Stimulated activated CD8-positive, alpha-beta memory T cell treated with anti-CD3 and anti-CD28 coated beads, Interleukin-12 subunit alpha, Interleukin-12 subunit beta, amount 100 ng/mL, for 1 hour (primary cell): ENCODE measurements at places on chromosomes 3 and 15.
A peak's percentile ranks its signal among the peaks of the same experiment; 100 is the strongest.

DNA sequence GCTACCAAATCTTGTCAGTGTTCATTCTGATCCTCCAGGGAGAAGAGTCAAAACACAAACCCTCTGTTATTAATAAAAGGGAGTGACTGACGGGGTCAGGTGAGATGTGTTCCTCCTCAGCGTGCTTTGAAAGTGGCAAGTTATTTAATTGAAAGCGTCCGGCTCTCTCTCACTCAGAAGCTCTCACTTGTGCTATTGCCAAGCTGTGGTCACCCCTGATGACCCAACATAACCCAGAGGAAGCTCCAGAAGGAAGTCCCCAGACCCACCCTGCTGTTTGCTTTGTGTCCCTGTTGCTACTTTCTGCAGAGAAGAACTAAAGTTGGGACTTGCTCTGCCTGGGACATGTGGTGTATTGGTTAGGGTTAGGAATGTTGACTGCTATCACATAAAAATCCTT lies 235.6 kb downstream of the EDEM1 start:
- no peak for DNase-seq

GRCh38 chr15:45458746-45459403 lies 63.7 kb downstream of the SLC30A4 start:
- peak; percentile 72 for DNase-seq

GRCh38 chr3:87958289-87958688 lies 100.5 kb downstream of the CGGBP1 start:
- DNase-seq, result no peak

DNA sequence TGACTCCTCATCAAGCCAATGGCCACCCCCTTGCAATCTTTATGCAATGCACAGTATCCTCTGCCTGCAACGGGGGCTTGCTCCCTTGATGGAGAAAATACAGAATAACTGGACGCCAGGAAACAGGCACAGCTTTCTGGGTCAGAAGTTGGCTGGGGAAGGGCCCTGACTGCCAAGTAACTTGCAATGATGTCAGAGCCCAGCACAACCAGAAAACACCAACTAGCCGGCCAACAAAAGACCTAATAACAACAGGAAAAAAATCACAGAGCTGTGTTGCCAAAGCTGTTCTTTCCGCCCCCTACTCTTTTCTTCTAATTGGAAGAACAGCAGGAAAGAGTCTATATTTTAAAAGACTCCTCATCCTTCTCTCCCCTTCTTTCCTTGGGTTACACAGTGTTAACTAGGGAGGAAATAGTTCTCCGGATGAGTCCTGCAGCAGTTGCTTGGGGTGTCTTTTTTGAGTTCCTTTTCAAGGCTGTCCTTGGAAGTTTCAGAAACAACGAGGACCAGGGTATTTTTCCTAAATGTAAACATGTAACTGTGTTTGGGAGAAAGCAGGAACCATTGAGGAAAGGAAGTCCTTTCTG lies 1.4 kb upstream of the SEMA6D start:
- no peak for DNase-seq

- no peak for DNase-seq
Observed at GRCh38 chr3:46183330-46183729, 24.8 kb downstream of the CCR1 start.

- DNase-seq, result no peak
Observed at GRCh38 chr15:83362706-83363105, 78.2 kb upstream of the BNC1 start.

DNA sequence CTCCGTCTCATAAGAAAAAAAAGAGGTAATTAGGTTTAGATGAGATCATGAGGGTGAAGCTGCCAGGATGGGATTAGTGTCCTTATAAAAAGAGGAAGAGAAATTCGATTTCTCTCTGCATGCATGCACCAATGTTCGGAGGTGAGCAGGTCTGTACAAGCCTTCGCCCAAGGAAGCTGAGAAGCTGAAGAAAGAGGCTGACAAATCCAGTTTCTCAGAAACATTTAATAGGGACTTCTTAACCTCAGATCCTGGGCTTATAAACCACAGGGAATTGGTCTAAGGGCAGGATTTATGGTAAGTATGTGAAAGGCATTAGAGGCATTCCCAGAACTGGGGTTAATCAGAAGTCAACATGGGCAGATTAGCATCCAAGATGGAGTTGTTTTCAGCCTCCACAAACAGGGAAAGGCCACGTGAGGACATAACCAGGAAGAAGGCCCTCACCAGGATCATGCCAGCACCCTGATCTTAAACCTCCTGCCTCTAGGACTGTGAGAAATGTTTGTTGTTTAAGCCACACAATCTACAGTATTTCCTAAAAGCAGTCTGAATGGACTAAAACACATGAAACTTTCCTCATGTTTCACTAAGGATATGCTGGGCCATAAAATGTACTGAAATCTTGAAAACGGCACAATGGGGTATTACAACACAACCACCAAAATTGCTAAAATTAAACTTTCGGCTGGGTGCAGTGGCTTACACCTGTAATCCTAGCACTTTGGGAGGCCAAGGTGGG lies 11.3 kb downstream of the SHISA5 start:
- DNase-seq, result no peak

GRCh38 chr3:192923731-192924130 lies 6.1 kb upstream of the MB21D2 start:
- DNase-seq, result no peak

DNA sequence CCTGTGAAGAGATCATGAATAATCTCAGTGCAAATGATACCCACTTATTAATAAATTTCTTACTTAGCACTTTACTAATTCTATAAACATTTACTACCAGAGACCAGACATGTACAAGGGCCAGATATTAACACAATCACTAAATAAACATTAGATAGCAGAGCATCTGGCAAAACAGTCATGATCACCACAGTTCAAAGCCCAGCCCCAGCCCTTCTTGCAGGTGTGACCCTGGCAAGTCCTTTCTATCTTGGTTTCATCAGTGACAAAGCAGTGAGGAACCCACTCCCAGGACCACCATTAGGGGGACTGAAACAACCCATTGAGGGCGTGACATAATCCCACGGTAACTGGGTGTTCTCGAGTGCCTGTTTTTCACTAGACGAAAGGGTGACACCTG lies 11.6 kb downstream of the ZXDC start:
- no peak for DNase-seq

GRCh38 chr15:55526559-55527036 lies 18.6 kb upstream of the DNAAF4 start:
- DNase-seq, result no peak

- no peak for DNase-seq
Observed at GRCh38 chr3:179068779-179069530, 2.7 kb downstream of the ZMAT3 start.

GRCh38 chr15:99986297-99987118 lies 253.3 kb upstream of the LYSMD4 start:
- no peak for DNase-seq

- DNase-seq, result no peak
Observed at GRCh38 chr3:18403061-18403460, 22.1 kb downstream of the SATB1 start.

- no peak for DNase-seq
Observed at GRCh38 chr3:67765575-67765974, 111.2 kb upstream of the SUCLG2 start.

DNA sequence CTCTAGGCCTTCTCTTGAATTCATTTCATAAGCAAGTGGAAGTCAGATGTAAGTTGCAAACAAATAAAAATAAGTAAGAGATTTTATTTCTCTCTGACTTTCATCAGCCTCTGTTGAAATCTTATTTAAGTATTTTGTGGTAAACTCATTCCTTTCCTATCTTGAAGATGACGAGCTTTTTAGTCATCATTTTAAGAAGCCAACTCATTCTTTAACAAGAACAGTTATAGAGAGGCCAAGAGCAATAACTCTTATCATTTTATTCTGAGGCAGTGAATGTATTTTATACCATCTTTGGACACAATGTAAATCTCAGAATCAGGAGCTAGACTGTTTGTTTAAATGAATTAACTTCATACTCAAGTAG lies 147.5 kb upstream of the MBNL1 start:
- no peak for DNase-seq

GRCh38 chr15:96870580-96870979 lies 540.1 kb downstream of the NR2F2 start:
- no peak for DNase-seq

DNA sequence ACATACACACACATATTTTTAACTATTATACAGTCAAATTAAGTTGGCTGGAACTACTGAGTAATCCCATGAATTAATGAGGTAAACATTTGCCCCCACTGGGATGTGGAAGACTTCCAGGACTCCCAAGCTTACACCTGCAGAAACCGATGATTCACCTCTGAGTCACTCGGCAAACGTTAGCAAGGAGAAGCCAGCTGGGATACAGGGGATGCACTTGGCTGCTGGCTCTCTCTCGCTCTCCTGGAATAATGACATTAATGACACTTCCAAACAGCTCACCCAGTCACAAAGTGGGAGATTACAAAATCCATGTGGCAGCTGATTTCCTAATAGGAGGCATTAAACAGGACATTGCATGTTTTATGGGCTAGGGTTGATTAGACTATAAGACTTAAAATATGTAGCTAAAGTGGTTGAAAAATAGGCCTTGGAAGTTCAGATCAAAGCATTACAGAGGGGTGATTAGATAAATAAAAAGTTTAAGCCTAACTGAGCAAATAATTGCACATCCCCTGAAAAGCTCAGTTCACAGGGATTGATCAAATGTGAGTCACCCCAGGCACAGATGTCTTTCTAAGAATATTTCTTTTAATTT lies 500.9 kb downstream of the SOX2 start:
- no peak for DNase-seq

GRCh38 chr15:52180196-52180835 lies 10.9 kb downstream of the GNB5 start:
- DNase-seq, result no peak

DNA sequence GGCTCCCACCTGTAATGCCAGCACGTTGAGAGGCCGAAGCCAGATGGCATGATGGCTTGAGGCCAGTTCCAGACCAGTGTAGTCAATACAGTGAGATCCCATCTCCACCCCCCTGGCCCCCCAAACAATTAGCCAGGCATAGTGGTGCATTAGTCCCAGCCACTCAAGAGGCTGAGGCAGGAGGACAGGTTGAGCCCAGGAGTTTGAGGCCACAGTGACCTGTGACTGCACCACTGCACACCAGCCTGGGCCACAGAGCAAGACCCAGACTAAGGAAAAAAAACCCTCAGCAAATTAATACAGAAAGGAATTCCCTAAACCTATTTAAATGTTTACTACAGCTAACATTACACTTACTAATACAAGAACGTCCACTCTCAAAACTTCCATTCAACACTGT lies 424.6 kb downstream of the SHQ1 start:
- DNase-seq, result no peak

GRCh38 chr3:60456180-60456579 lies 795.1 kb downstream of the FHIT start:
- DNase-seq, result no peak
